Activated T-helper 1 cell treated with anti-CD3 and anti-CD28 coated beads, Interleukin-12 subunit alpha, Interleukin-12 subunit beta, Interleukin-2, Interleukin-4 antibody, amounts not matched to agents 30 ng/mL and 10 ng/mL and 1 ng/mL, durations not matched to agents 14 hours and 24 hours and 36 hours (primary cell): ENCODE measurements at places on chromosomes 1 and 21.
A peak's percentile ranks its signal among the peaks of the same experiment; 100 is the strongest.

GRCh38 chr1:47405697-47406096, 10.4 kb upstream of the FOXE3 start:
- no peak for DNase-seq

- DNase-seq = no peak
Observed at GRCh38 chr1:247829656-247830055, 5.7 kb upstream of the OR14A16 start.

DNA sequence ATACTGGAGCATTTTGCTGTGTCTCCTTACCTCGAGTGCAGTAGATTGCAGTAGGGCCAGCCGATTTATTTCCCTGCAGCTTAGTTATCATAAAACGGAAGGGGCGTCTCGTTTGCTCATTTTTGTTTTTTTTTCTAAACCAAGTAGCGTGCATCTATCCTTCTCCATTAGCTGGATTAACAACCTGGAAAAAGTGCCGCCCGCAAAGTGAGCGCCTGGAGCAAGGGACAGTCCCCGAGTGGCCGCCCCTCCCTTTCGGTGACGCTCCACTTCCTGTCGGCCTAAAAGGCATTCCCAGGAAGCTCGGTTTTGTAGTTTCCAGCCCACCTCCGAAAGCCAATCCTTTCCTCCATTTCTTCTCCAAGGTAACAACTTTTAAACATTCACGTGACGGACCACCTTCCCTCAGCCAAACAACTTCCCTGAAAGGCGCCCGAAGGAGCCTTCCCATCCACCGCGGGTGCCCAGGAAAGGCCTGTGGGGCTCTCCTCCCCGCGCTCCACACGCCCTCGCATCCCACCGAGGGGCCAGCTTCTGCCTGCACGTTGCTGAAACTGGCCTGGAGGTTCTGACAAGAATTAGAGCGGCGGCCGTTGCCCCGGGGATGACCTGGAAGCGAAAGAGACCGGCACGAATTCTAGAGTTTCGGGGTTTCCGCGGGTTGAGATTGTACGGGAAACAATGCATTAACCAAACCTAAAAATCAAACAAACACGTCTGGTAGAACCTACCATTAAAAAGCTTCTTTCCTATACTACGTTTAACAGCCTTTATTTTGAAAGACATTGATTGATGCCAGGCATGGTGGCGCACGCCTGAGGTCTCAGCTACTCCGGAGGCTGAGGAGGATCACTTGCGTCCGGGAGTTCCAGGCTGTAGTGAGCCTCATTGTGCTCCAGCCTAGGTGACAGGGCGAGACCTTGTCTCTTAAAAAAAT, at the start of gene EXTL2:
Gene EXTL2 (minus strand): TSS at position 240 of the 937 bp plus-strand sequence. CDS start 6,085 bp downstream, outside the sequence.
- peak; percentile 37 for DNase-seq

- DNase-seq = no peak
Observed at GRCh38 chr1:14738235-14738634, 139.8 kb downstream of the KAZN start.

DNA sequence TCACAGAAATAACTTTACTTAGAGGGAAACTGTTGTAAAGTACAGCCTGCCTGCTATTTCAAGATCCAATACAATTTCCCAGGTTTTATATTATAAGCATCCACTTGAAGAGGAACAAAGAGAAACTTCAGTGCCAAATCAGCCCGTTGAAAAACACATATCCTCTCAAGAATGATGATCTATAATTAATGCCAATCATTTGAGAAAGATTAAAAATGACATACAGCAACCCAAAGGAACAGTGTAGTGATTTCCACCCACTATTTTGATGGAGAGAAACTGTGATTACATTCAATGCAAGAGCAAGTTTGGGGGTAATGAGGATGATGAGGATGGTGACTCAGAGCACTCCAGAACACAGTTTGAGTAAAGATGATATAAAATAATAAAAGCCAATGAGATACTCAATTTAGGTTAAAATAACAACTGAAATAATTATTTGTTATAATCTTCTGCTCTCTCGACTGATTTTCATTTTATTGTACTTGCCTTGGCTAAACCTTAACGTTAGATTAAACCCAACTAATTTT, 715.5 kb downstream of the NCAM2 start:
- DNase-seq = no peak

- DNase-seq = no peak
Observed at GRCh38 chr1:248421384-248421783, 18.5 kb downstream of the OR2T1 start.

- DNase-seq = no peak
Observed at GRCh38 chr1:37995751-37996345, 6.0 kb upstream of the SF3A3 start.

DNA sequence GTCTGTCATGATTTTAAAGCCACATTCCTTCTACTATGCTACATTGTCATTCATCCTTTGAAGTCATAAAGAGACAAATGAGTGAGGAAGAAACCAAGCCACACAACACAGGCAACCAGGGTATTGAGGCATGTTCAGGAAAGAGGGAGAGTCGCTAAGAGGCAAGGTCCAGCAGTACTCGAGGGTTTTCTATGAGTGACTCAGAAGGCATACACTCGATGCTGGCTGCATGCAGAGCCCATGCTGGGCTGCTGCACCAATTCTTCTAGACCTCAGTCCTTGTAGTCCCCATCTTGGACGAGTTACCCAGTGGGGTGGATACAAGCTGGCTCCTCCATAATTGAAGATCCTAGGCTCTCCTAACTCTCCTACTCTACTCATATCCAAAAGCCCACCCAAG, 57.6 kb downstream of the OLFML2B start:
- no peak for DNase-seq

GRCh38 chr21:33687634-33688033, 45.3 kb downstream of the ITSN1 start:
- DNase-seq = no peak

DNA sequence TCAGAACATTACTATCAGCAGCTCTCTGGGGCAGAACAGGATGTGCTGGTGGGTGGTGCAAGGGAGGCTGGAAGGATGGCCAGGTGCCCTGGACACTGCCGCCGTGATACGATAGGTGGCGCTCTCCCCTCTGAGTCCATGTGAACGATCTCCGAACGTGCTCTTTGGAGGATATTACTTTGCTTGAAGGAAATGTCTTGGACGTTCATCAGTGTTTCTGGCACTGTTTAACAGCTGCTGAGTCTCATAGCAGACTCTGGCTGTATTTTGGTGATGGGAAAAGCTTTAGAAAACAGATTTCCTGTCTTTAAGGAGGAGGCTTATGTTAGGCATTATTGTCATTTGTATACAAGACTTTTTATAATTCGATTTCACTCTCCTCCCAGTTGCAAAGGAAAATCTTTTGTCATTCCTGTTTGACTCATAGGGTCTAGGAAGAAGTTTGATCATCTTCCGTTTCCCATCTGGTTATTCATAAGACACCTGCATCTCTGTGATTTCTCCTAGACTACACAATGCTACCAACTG, 386.2 kb upstream of the ADGRL2 start:
- no peak for DNase-seq

GRCh38 chr1:111904478-111905218, 84.8 kb downstream of the KCND3 start:
- DNase-seq = no peak

- DNase-seq = no peak
Observed at GRCh38 chr1:59101518-59101917, 195.4 kb upstream of the FGGY start.

- no peak for DNase-seq
Observed at GRCh38 chr1:59994302-59995198, 68.0 kb upstream of the CYP2J2 start.

- DNase-seq = no peak
Observed at GRCh38 chr1:6730473-6730872, 28.9 kb upstream of the DNAJC11 start.

- no peak for DNase-seq
Observed at GRCh38 chr1:52899445-52899894, 22.1 kb downstream of the ECHDC2 start.

- no peak for DNase-seq
Observed at GRCh38 chr1:118486199-118486598, 301.2 kb upstream of the SPAG17 start.

- no peak for DNase-seq
Observed at GRCh38 chr1:44571712-44572571, 102.3 kb downstream of the TMEM53 start.

DNA sequence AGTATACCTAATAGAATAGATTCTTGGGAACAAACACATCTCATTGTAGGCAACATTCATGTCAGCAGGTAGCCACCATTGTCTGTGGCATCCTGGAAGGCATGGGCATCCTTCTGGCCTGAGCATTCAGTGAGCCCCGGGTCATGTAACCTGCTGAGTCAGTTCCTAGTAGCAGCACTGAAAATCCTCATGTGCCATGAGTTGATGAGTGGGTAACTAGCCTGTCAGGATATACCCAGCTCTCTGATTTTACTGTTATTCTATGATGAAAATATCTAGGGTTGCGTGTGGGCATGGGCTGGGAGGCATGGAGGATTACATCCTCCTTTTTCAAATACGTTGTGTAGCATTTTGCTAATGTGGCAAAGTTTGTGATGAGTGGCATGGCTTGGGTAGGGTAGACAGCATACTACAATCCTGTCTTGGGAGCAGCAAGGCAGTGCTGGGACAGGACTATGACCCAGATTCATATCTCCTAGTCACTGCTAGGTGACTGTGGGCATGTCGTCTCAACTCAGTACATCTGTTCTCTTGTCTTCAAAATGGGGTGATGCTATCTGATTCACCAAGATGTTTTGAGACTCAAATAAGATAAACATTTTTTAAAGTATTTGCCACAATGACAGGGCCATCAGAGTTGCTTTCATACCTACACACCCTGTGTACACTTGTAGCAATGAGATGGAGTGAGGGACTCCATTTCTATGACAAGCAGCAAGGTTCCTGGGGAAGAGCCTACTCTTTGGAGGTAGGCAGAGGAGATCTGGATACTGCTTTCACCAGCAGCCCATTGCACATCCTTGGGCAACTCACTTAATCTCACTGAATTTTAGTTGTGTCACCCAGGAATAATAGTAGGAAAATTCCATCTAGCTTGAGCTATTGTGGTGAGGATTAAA, 62.5 kb downstream of the CD58 start:
- DNase-seq = no peak

GRCh38 chr1:48109390-48110013, 112.3 kb upstream of the TRABD2B start:
- no peak for DNase-seq

DNA sequence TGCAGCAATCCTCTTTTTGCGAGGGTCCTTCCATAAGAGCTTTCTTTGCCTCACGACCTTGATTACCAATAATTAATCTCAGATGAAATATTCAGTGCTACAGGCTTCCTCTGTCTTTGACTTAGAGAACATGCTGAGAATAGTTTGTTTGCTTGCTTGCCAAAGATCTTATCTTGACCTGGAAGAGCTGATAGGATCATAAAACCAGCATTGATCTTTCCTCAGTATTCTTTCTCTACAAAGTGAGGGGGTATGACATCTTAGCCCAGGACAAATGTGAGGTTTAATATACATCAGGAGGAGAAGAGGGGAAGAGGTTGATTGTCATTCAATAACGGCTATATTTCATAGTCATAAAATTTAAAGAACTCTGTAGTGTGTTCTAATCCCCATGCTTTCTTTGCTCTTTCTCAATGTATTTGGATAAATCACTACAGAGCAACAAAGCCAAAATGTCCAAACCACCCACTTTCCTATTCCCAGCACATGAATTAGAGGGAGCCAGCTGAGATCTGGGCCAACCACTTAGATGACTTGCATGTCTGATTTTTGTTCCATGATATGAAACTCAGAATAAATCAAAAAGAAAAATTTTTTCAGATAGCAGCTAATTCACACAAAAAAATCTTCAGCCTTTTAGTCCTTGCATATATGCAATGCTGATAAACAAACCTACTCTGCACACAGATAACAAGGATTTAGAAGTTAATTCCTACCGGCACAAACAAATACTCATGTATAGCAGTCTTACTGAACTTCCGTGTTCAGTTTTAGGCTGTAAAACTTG, 50.5 kb upstream of the IPO9 start:
- no peak for DNase-seq

DNA sequence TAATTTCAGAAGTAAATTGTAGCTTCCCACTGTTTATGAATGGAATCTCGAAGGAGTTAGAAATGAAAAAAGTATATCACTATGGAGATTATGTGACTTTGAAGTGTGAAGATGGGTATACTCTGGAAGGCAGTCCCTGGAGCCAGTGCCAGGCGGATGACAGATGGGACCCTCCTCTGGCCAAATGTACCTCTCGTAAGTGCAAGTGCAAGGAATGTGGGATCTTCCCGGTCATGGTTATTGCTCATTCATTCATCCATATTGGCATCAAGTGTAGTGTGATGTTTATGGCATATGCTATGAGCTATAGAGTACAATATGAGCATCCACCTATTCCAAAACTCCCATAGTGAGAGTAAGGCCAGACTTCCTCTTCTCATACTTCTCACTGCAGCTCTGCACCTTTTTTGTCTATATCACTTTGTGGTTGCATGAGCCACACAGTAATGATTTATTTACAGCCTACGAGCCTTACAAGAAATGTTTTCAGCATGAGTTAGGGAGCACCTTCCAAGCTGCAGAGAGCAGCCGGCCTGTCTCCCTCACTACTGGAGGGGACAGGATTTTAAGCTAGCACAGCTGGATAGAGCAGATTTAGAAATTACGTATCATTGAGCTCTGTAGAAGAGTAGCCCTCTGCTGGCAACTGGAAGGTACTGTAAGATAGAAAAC, 24.9 kb upstream of the CR1L start:
- no peak for DNase-seq

- DNase-seq = no peak
Observed at GRCh38 chr1:229572286-229572685, 13.8 kb upstream of the ABCB10 start.

DNA sequence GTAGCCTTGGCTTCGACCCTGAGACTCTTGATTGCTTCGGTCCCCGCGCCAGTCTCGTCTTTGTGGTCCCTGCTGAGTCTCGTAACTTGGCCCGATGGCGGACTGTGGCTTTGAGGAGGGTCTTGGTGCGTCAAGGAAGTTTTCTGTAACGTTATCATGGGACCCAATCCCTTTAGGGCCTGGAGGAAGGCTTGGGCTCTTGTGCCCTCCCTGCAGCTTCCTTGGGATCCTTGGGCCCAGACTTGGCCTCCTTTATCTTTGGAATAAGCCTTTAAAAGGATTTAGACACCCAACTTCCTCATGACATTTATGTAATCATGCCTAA, 371 bp downstream of the ZMPSTE24 start:
- DNase-seq = no peak

GRCh38 chr1:192557841-192558595, 17.6 kb upstream of the RGS1 start:
- DNase-seq = no peak

- no peak for DNase-seq
Observed at GRCh38 chr1:241870746-241871430, 22.9 kb downstream of the EXO1 start.

- no peak for DNase-seq
Observed at GRCh38 chr1:54721719-54722118, 6.1 kb downstream of the TTC4 start.

GRCh38 chr1:248807067-248807737, 18.5 kb downstream of the SH3BP5L start:
- DNase-seq = peak; percentile 25

DNA sequence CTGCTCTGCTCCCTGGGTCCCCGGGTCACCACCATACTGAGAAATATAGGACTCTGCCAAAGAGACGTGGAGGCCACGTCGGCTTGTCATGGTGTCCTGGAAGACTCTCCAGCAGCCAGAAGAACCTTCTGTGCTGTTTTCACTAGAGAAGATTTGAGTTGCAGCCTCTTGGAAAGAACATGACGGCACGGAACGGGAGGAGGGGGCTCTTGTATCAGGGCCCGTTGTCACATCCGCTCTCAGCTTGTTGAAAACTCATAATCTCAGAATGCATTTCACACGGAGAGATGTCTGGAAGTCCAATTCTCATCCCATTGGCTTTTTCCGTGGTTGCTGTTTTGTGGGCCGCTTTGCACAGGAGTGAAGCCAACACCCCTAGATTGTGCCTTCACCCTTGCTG, 39.4 kb upstream of the FAM3B start:
- DNase-seq = no peak

GRCh38 chr1:18284805-18285537, 177.4 kb downstream of the IGSF21 start:
- DNase-seq = no peak
